ENCODE measurements at places on chromosomes 6 and 20.

- no peak for DNase-seq
Observed at GRCh38 chr6:46393161-46393939, 97.9 kb downstream of the RCAN2 start.

DNA sequence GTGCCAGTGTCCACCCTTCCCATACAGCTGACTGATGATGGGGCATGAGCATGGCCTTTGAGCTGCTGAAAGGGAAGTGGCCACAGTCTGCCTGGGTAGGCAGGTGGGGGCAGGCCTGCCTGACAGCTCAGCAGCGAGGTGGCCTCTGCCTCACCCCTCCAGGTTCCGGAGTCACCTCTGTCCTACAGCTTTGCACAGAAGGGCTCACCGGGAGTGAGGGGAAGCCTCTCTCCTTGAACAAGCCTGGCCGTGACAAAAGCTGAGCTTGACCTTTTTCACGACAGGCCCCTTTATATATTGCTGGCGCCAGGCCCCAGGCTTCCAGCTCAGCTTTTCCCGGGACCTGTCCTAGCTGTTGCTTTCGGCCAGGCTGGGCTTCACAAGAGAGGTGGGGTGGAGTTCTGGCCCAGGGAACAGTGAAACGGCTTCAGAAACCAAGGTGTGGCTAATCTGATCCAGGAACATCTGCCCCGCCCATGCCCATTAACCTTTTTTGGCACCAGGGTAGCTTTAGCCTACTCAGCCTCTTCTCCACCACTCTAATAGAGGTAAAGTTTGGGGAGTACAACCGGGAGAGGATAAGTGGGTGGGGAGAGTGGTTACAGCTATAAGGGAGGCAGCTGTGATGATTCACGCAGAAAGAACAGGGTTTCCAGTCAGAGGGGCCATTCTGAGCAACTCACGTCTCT, 42.9 kb downstream of the C6orf132 start:
- DNase-seq, result no peak

- peak; percentile 85 for DNase-seq
Observed at GRCh38 chr6:36838896-36839748, at the start of gene CPNE5. CPNE5 (minus strand) TSS chr6:36839444; CDS start chr6:36839377, 67 bp downstream.

DNA sequence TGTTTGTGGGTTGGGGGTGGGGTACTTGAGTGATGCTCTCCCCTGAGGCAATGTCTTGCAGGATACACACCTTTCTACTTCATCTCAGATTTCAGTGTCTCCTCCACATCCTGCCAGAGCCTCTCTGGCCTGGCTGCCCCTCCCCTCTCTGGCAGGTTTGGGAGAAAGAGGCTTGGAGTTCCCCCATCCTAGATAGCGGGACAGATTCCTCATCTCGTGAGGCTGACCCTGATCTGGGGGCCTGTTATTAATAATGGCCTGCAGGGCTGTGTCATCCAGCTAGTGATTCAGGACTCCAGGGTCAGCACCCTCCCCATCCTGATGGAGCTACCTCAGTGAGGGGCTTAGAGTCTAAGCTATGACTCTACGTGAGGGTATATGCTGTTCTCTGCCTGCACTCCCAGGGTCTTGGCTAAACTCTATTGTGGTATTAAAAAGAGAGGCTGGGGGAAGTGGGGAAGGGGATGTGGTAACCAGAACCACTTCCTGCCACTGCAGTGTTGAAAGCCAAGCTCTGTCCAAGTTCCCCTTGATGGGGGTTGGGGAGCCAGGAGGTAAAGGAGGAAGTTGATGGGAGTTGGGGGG, 3.7 kb upstream of the MMP9 start:
- DNase-seq, result no peak

GRCh38 chr6:99080191-99080590, 132.4 kb upstream of the FBXL4 start:
- no peak for DNase-seq

- no peak for DNase-seq
Observed at GRCh38 chr20:14093652-14094051, 98.3 kb downstream of the MACROD2 start.

DNA sequence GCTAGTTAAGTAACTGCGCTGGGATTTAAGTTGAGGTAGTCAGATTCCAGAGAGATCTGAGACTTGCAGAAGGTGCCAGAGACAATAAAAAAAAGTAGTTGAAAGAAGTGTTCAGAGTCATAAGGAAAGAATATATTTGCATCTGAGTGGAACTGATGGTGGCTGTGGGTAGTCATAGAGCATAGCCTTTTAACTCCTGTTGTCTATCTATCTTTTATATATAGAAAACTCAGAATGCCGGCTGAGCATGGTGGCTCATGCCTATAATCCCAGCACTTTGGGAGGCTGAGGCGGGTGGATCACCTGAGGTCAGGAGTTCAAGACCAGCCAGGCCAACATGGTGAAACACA, 62.0 kb downstream of the CARMIL1 start:
- no peak for DNase-seq

GRCh38 chr20:11452326-11452725, 465.4 kb upstream of the BTBD3 start:
- DNase-seq, result peak; percentile 21

GRCh38 chr6:44189257-44189656, 27.5 kb upstream of the MYMX start:
- DNase-seq, result no peak

- no peak for DNase-seq
Observed at GRCh38 chr20:52076164-52076563, 115.4 kb downstream of the ZFP64 start.
